Cortex of kidney (tissue), 1 donor: ENCODE measurements at places on chromosomes 6 and 20.

DNA sequence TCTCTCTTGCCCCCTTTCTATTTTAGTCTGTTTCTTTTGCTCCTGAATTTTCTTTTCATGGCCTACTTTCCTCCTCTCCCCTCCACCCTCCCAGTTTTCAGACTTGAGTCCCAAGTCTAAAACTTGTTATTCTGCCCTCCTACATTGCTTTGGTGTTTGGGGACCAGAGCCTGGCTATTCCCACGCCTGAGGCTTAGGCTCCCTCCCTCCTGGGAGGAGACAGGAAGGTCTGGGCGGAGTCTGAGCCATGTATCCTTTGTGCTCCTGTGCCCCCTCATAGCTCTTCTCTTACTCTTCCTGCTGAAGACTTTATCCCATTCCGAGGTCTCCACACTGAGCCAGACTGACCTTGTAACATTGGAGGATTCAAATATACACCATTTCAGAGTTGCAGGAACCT is 69.5 kb downstream of the DAAM2 start:
- no peak for DNase-seq

GRCh38 chr6:73203098-73203497 is 22.2 kb downstream of the KHDC1L start:
- no peak for DNase-seq

GRCh38 chr6:77926198-77926751 is 273.4 kb downstream of the MEI4 start:
- DNase-seq = no peak

- no peak for DNase-seq
Observed at GRCh38 chr6:111773501-111774345, 99.5 kb downstream of the FYN start.

- no peak for DNase-seq
Observed at GRCh38 chr6:19713411-19713810, 123.8 kb upstream of the ID4 start.

DNA sequence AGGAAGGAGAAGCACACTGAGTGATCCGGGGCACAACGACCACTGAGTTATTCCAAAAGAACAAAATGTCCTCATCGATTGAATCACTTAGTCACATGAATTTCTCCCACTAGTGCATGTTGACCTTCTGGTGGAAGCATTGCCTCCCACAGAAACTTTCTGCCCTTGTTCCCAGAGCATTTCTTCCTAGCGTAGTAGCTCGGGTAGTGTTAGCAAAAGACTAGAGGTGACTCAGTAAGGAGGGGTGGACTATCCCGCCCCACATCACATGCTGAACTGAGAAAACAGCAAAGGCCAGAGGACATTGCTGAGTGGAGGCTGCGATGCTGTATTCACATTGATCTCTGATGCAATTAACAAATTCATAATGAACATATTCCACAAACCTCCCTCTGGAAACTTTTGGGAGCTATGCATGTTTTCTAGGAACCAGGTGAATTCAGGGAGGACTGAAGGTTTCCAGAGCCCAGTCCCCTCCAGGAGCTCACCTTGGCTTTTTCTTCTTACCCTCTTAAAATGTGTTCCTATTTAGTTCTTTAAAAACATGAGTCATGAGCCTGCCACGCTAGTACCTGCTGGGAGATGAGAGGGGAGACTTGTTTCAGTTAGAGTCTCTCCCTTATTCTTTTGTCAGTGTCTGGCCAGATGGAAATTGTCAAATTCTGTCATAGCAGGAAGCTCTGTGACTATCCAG is 507.9 kb downstream of the CDH26 start:
- no peak for DNase-seq

DNA sequence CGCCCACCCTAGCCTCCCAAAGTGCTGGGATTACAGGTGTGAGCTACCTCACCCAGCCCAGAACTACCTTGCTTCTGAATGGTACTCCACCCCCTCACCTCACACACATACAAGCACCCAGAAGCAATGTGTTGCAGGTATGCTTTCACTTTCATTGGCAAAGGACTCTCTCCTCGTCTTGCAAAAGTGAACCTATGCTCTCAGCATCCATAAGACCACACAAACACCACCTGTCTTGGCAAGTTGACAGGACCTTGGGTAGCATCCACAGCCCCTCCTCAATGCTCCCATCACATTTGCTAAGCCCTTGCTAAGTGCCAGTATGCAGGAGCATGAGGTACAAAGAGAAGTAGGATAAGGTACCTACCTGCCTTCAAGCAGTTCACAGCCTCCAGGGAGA is 3.7 kb downstream of the KIF13A start:
- no peak for DNase-seq

DNA sequence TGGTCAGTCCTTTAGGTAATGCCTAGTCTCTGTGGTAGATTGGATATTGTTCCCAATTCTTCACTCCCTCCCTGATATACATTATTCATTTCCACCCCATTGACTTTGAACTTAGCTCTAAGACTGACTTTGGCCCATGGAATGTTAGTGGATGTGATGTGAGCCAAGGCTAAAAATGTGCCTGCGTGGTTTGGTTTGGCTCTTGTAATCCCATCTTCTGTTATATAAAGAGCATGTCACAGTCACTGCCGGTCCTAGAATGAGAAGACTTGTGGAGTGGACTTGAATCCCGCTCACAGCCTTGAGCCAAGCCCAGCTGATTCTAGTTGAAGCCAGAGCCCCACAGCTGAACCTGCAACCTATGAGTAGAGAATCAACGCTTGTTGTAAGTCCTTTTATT is 23.6 kb upstream of the DNAAF9 start:
- DNase-seq = no peak

DNA sequence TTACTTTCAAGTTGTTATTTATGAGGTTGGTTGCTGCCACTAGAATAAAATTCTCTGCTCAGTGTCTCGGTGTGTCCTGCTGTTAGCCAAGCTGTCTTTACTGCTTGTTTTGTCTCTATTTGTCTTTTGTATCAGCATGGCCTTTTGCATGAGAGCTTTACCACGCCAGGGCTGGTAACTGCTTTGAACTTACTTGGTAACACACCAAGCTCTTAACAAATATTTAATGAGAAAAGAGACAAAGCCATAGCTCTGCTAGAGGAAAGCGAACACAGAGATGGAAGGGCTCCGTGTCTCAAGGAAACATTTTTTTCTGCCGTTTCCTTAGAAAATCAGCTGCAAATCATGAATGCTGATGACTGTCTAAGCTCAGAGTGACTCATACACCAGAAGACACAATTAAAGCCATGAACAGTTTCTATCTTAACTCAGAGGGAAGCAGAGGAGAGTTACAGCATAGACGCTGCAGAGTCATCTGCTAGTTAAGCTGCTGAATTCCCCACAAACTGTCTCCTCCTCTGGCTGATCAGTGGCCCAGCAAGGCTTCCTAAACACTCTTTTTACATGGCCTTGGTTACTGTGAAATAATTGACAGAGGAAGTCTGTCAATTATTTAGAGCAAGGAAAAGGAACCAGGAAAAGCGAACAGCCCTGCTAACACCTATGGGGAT is 44.8 kb downstream of the AGPAT4 start:
- no peak for DNase-seq

GRCh38 chr20:46145713-46146112 is 27.6 kb downstream of the CD40 start:
- no peak for DNase-seq
